Fibroblast of the aortic adventitia (primary cell): ENCODE measurements at places on chromosomes 7 and 10. TPM values are rescaled to one million over a fixed set of nuclear protein-coding genes. Genes with fewer than 3 reads are reported as not detected.

SRRM3 gene
- total RNA-seq: 0.18 and 1.3 TPM in 2 replicates

DNA sequence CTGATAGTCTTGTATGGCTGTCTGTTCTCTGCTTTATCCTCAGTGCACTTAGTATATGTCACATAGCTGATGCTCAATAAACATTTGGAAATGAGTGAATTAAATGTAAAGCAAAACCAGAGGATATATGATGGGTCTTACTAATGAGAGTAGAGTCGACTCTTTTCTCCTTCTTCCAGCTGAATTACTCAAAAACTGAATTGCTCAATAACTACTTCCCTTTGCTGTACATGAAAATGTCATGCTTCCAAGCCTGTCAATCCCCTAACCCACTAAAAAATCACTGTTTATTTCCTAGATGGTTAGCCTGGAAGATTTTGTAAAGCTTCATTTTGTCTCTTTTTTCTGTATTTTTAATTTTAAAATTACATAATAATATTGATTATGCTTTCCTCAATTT lies 88.0 kb downstream of the OR13A1 start:
- no peak for DNase-seq

- no peak for DNase-seq
These were observed 829.5 kb downstream of the REEP3 start for GRCh38 chr10:64350665-64351064.

DNA sequence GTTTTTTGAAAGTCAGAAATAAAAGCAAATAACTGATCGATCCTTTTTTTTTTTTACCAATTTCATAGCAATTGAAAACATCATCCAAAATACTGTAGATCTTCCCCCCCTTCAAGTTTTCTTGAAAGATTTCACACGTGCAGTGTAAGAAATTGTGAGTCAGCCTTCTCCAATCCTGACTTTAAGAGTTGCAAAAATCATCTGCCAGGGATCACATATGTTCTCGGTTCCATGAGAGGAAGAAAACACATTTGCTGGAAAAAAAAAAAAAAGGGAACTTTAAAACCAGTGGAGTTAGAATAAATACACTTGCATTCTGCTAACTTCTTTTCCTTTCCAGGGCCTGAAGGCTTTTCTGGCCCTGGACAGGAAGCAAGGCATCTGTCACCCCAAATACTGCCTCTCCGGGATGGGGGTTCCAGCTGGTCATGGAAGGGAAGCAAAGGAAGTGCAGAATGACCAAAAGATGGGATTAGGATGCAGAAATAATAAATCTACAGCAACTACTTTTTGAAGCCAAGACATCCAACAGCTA lies 198.4 kb upstream of the KIAA1217 start:
- DNase-seq: no peak

DNA sequence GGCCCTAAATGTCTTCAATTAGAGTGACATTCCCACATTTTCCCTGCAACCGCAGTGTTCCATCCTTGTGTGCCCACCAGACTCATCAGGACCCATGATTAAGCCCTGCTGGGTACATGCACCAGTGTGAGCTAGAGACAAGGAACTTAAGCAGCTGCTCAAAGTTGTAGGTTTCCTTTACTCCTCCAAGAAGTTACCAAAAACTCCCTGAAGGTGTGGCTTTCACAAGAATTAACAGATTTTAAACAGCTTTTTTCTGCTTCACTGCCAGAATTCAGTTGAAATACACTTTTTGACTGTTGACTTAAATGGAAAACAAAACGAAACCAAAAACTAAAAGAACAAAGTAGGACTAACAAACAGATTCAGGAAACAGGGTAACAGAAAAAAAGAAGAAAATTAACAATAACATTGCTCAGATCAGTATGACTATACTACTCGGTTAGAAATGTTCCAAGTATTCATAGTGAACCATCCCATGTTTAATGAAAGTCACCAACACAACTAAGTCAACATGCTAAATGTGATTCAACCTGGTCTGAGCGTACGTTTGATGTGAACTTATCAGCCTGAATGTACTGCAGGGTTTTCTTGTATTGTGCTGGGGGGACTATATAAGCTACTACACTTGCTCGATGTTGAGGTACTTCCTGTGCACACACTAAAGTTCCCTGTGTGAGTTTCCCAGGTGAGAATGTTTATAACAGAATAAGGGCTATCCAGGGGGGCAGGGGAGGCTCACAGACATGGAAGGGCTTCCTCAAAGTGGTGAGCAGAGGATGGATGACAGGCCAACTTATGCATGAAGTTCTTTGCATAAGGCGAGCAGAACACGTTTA lies 22.2 kb downstream of the SLC37A3 start:
- no peak for DNase-seq

- DNase-seq: no peak
These were observed 22.5 kb upstream of the HPS1 start for GRCh38 chr10:98469001-98469931.

- no peak for DNase-seq
These were observed 5.2 kb upstream of the SEMA3C start for GRCh38 chr7:80924090-80924489.
